ENCODE measurements at places on chromosomes 13 and 19.

GRCh38 chr19:28960586-28960985, 252.4 kb downstream of the UQCRFS1 start:
- DNase-seq = no peak

DNA sequence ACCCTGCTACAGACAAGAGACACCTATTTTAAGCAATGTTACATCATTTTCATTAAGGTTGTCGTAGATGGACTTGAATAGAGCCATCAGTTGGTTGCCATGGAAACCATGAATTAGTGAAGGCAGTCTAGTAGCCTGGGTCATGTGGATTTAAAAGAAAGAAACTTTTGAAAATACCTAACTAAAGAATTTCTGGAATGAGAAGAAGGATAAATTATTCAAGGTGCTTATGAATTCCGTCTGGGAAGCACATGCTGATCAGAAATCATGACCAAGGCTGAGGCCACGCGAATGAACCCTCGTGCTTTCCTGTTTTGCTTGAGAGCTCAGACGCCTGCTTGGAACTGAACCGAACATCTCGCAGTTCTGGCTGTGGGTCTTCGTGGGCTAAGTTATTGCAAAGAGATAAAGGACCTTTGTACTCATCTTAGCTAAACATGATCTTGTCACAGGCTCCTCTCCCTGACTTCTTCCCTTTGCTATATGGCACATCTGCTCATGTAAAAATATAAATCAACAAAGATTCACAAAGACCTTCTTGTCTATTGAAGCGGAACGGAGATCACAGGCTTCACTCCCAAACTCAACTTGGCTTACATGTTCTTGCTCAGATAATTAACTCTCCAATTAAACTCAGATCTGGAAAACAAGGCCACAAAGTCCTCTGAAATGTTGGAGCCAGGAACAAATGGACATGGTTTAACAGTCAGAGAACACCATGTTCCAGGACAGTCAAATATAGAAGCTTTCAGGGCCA, 140.2 kb downstream of the NUFIP1 start:
- DNase-seq = no peak

- DNase-seq = no peak
These were observed 4.1 kb downstream of the PGLYRP1 start for GRCh38 chr19:46018729-46019251.

- DNase-seq = no peak
These were observed 18.8 kb downstream of the ZC3H4 start for GRCh38 chr19:47094557-47095475.

- DNase-seq = no peak
These were observed 8.0 kb downstream of the ANGPTL8 start for GRCh38 chr19:11247391-11247790.

DNA sequence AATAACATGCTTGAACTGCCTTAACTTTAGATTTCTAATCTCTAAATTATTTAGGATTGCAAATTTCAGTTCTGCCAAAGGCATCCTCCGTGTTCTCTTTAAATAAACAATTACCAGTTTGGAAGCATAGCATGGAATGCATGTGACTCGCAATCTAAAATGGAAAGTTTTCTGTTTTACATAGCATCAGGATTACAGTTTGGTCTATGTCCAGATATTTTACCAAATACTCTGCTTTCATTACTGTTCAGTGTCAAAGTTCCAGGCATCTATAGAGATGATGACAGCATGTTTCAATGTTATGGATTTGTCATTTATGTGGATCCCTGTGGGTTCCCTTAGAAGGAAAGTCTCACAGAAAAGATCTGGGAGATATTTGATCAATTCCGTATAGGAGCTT, 16.8 kb downstream of the FLT1 start:
- DNase-seq = no peak

DNA sequence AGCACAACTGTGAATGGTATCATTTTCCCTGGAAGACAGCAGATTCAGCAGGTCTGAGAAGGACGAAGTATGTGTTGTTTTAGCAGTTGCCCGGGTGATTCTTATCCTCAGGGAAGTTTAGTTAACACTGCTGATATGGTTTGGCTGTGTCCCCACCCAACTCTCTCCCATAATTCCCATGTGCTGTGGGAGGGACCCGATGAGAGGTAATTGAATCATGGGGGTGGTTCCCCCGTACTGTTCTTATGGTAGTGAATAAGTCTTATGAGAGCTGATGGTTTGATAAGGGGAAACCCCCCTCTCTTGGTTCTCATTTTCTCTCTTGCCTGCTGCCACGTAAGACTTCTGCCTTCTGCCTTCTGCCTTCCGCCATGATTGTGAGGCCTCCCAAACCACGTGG, 81.0 kb upstream of the UBAC2 start:
- no peak for DNase-seq

GRCh38 chr19:7678971-7679751, 1.5 kb upstream of the TRAPPC5 start:
- no peak for DNase-seq

- no peak for DNase-seq
These were observed 2.0 kb upstream of the LPAR2 start for GRCh38 chr19:19630062-19630414.

DNA sequence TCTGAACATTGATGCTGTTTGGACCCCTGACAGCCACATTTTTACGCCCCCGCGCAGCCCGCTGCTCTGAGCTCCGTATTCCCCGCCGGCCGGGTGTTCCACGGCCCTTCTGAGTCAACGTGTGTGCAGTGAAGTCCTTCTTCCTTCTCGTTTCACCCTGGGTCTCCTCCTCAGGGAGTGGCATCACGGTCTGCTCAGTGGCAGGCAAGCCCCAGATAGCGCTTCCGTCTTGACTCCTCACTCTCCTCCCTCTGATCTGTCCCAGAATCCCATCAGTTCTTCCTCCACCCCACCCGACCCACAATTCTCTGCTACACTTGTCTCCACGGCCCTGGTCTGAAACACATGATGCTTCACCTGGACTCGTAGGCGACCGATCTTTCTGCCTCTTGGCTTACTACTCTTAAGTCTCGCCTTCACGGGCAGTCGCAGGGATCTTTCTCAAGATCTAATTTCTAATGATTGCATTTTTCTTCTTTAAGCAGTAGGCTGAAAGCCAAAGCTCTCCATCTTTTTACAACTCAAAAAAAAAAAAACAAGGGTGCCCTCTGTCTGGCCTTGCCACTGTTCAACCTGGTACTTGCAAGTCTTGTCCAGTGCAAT, 33.9 kb downstream of the CCNE1 start:
- DNase-seq = no peak

- DNase-seq = no peak
These were observed 51.5 kb downstream of the GAS6 start for GRCh38 chr13:113812178-113813040.

DNA sequence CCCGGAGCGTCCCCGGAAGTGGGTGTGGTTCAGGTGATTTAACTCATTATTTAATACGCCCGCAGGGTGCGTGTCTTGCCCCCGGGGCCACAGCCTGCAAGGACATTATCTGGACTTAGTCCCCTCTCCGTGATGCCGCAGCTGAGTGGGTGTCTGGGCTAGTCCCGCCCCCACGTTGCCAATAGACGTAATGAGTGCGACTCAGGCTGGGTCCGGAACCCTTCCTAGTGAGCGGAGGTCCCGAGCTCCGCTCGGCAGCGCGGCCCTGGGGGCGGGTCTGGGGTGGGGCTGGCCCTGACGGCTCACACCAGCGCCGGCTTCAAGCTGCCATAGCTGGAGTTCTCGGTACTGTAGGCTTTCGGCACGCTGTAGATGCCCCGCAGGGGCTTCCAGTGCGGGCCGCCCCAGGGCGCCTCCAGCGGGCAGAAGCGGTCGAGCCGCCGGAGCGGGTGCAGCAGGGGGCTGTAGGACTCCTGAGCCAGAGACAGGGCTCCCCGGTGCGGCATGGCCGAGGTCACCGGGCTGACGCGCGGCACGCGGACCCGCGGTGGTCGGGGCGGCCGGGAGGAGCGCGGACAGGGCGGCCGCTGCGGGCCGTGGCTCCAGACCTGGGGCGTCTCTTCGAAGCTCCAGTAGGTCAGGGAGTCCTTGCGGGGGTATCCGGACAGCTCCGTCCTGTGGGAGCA, 918 bp upstream of the LHB start:
- no peak for DNase-seq

DNA sequence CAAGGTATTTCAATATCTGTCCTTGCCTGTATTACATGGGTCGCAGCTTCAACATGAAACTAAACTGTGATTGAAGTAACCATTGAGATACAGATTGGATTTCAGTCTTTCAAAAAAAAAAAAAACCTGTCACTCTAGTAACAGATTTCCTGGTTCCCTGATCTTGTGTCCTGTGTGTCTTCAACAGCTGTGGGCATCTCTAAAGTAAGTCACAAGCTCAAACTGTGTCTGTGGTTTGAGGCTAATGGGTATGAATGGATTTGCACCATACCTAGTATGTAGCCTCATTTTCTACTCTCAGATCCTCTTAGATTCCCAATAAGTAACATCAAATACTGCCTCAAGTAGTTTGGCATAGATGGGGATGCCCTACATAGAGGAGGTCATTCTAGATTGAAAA, 300.1 kb downstream of the COG6 start:
- DNase-seq = no peak

- no peak for DNase-seq
These were observed 10.7 kb downstream of the ERCC5 start for GRCh38 chr13:102856557-102856956.

DNA sequence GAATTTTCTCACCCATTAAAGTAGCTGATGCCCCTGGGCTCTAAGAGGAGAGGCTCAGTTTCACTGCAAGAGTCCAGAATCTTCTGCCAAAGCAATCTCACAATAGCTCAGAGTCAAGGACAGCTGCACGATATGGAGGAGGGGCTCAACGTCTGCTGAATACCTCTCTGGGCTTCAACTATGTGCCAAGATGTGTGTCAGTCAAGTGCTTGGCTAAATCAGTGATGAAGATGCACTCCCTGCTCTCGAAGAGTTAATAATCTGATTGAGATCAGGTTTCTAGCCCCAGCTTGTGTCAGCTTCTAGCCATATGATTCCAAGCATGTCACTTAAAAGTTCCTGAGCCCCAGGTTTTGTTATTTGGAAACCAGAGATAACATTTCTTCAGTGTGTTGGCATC, 46.8 kb downstream of the KLF12 start:
- no peak for DNase-seq

- DNase-seq = no peak
These were observed 51.8 kb upstream of the ZNF681 start for GRCh38 chr19:23810496-23810895.

DNA sequence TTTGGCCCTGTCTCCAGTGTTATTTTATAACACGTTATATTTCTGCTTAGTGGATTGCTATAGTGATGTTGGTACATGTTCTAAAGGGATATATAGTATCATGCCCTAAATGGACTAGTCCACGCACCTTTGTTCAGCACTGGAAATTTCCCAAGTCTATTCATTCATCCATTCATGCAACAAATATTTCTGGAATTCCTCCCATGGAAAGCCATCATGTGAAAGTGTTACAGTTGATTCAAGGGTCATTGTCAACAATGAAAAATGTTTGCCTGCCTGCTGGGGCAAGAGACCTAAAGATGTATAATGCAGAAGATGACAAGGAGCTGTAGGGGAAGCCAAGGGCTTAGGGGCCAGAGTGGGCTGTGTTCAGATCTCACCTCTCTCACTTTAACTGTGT, 10.8 kb upstream of the HSPH1 start:
- DNase-seq = no peak

- DNase-seq = no peak
These were observed 533 bp downstream of the TNFSF9 start for GRCh38 chr19:6531163-6531955.

- no peak for DNase-seq
These were observed 324.9 kb downstream of the UQCRFS1 start for GRCh38 chr19:28887920-28888618.

- no peak for DNase-seq
These were observed 2.0 kb upstream of the LILRB2 start for GRCh38 chr19:54282686-54283470.

DNA sequence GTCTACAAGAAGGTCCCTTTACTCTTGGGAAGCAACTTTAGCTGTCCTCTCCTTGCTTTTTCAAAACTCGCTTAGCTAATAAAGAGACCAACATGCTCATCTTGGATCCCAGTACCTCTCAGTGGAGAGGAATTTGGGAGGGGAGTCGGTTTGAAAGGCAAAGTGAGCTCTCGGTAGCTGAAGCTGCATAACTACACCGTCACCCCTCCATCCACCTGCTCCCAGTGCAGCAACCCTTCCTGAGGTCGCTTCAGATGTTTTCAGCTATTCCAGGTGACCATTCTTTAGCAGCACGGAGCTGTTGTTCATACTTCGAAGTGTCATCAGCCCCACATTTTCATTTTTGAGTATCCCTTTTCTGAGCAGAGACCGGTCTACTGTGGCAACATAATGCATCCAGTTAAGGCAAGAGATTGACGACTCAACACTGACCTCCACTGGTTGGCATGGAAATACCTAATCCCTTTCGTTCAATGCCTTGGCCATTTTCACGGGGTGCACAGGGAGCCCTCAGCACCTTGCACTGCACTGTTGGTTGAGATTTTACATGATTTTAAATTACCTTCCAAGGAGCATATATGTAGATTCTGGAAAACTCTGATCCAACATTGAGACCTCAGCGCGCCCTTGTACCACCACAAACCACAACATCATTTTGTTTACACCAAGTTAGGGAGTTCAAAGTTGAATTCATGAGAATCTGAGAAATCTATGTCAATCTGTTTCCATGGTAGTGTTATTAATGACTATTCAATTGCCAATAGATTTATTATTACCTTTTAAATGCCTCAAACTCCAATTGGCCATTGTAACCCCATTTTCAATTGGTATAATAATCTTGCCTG, 42.2 kb downstream of the DLEU7 start:
- peak; percentile 31 for DNase-seq

All from NCI-H1092 (cell line).